Ureter (tissue), 1 donor: ENCODE measurements at places on chromosomes 11 and 22. TPM values are rescaled to one million over a fixed set of nuclear protein-coding genes. Genes with fewer than 3 reads are reported as not detected.

HTR3B gene
- total RNA-seq: not detected

XKR3 gene
- total RNA-seq: not detected

LRRC4C gene
- 3.6 TPM for total RNA-seq

YPEL1 gene
- total RNA-seq: 1.7 TPM

CRYBB2 gene
- total RNA-seq: 0.47 TPM

ZNF143 gene
- 19.9 TPM for total RNA-seq

PRR33 gene
- total RNA-seq: not detected

KCNJ4 gene
- total RNA-seq: not detected

CALCA gene
- not detected for total RNA-seq

BTBD10 gene
- total RNA-seq: 42.3 TPM

ARFIP2 gene
- total RNA-seq: 49.3 TPM

OR52E8 gene
- total RNA-seq: not detected

CARD16 gene
- total RNA-seq: 14.3 TPM

ANO9 gene
- total RNA-seq: 17.9 TPM

NCR3LG1 gene
- total RNA-seq: 3.4 TPM

PATE2 gene
- 0.23 TPM for total RNA-seq

ANGPTL5 gene
- not detected for total RNA-seq

C1QTNF5 gene
- total RNA-seq: 14.6 TPM

INS gene
- not detected for total RNA-seq

RTL10 gene
- 28.6 TPM for total RNA-seq

KCNK4 gene
- total RNA-seq: not detected

NDUFS8 gene
- 172 TPM for total RNA-seq

KCNQ1OT1 gene
- 5.0 TPM for total RNA-seq

UCP3 gene
- total RNA-seq: 1.9 TPM

DBX1 gene
- not detected for total RNA-seq

CDKN1C gene
- total RNA-seq: 21.5 TPM

KCTD14 gene
- total RNA-seq: 7.6 TPM

SLC1A2 gene
- 2.4 TPM for total RNA-seq

RAPSN gene
- 0.44 TPM for total RNA-seq

PIWIL4 gene
- 3.7 TPM for total RNA-seq
